Airway epithelial cell (primary cell): ENCODE measurements at places on chromosomes 1 and 21. TPM values are rescaled to one million over a fixed set of nuclear protein-coding genes. Genes with fewer than 3 reads are reported as not detected.

KMO gene
- total RNA-seq: not detected in 2 replicates

HRNR gene
- under 0.01 TPM in 1 of 2 replicates, not detected in the other for total RNA-seq

KCNJ6 gene
- total RNA-seq: 0.07 and 0.09 TPM in 2 replicates

PLA2G2D gene
- total RNA-seq: not detected in 2 replicates

DCDC2B gene
- not detected in 2 replicates for total RNA-seq

HSD11B1 gene
- total RNA-seq: 0.79 and 1.6 TPM in 2 replicates

ANKRD35 gene
- 16.9 and 19.6 TPM in 2 replicates for total RNA-seq

GJA5 gene
- 0.07 and 3.0 TPM in 2 replicates for total RNA-seq

MXRA8 gene
- total RNA-seq: 1.6 and 4.9 TPM in 2 replicates

SLC16A4 gene
- total RNA-seq: 2.8 and 3.2 TPM in 2 replicates

CCDC181 gene
- 0.51 and 1.1 TPM in 2 replicates for total RNA-seq

PEAR1 gene
- 5.0 and 6.3 TPM in 2 replicates for total RNA-seq

LRRC39 gene
- not detected in 2 replicates for total RNA-seq

GPR161 gene
- 8.5 and 11.8 TPM in 2 replicates for total RNA-seq

TMEM81 gene
- total RNA-seq: 0.78 and 1.9 TPM in 2 replicates

RIIAD1 gene
- total RNA-seq: not detected in 2 replicates

WLS gene
- total RNA-seq: 20.7 and 37.3 TPM in 2 replicates

FAM163A gene
- total RNA-seq: not detected in 2 replicates

NFASC gene
- total RNA-seq: 4.0 and 5.4 TPM in 2 replicates

CELA3B gene
- total RNA-seq: not detected in 2 replicates

FMO1 gene
- not detected in 2 replicates for total RNA-seq
